ENCODE measurements at places on chromosomes 6 and 20.

DNA sequence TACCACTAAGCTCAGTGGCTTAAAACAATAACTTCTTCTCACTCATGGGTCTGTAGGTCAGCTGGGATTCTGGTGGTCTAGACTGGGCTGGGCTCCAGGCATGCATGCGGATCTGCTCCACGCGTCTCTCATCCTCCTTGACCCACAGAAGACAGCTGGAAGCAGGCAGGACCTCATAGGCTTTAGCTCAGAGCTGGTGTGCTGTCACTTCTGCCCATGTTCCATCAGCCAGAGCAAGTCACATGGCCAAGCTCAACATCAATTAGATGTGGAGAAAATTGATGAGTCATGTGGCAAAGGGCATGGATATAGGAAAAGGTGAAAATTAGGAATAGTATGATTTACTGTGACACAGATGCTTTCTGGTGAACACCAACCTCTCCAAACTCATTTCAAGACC, 57.4 kb upstream of the PSMF1 start:
- DNase-seq: no peak

GRCh38 chr6:2634139-2634964, 116.4 kb downstream of the MYLK4 start:
- peak; percentile 77 for DNase-seq

DNA sequence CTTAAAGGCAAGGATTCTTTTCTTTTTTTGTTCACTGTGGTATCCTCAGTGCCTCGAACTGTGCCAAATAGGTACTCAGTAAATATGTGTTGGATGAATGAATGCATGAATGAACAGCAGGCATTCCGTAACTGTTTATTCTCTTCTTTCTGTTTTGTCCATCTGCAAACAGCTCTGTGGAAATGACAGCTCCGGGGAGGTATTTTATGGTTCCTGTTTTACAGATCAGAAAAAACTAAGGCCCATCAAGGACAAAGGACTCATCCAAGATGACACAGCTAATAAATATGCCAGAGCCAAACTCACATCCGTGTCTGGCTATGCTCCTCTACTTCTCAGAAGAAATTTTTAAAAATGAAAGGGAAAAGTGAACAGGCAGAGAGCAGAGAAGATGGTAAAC, 21.0 kb downstream of the JPH2 start:
- no peak for DNase-seq

GRCh38 chr6:85866370-85866730, 223.7 kb upstream of the SYNCRIP start:
- DNase-seq: no peak

DNA sequence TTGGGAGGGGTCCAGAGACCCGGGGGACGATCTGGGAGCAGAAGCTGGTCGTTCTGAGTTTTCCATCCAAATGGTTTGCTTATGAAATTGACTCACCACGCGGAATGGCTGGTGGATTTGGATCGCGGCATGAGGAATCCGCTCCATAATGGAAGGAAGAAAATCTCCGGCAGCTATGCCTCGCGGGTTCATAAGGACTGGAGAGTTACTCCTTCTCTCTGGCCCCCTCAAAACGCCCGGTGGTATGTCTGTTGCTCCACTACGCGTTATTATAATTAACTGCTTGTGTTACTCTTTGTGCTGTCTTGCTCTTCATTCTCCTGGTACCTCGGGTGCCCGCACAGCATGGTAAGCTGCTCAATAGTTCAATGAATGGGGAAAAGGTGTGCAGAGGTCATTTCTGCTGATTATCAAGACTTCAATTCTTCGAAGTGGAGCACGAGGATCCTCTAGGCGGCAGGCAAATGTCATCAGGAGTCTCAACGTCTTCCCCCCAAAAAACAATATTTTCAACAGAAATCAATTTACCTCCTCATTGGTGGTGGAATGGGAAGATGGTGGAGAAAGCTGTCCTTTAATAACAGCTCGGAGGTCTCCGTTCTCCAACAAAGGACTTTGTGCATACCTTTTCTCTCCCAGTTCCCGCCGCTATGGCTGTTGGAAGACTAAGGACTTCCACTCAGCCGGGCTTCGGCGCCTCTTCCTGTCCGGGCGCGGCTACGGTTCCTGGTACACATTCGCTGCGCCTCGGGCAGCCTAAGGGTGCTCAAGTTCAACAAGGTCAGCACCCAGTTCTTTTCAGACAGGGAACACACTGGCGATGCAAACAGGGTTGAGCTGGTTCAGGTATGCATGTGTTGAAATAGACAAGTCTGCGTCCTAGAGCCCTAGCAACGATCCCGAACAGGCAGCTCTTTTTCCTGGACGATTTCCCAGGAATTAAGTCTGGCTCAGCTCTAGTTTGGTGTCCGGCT, 9.2 kb upstream of the PRSS16 start:
- DNase-seq: no peak

- DNase-seq: no peak
Measured at GRCh38 chr6:133953634-133954415, 801 bp downstream of the TBPL1 start.

DNA sequence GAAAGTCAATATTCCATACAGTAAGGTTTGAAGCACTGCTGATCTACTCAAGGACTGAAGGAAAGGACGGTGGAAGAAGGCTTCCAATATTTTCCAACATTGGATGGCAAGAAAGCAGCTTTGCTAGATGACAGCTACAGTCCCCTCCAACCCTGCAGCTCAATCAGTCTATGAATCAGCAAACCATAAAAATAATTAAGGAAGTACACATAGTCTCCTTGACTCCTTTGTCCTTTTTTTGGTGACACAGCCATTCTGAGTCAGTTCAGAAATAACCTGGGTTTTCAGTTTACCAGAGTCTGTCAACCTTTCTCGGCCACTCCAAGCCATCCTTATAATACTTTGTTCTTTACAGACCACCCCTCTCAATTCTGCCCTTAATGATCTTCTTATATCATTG, 232.5 kb downstream of the IBTK start:
- DNase-seq: no peak

DNA sequence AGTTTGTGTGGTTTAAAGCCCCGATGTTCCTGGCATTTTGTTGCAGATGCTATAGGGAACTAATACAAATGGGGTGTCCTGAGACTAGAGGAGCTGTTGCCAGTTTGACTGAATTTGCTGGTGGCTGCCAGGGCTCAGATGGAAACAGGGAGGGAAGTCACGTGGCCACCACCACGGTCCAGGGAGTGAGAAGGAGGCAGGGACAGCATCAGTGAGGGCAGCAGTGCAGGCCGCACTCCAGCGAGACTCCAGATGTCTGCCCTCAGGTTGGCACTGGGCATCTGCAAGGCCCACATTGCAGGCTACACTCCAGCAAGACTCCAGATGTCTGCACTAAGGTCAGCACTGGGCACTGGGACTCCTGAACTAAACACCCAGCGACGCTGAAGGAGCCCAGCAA, 86.2 kb downstream of the RAMACL start:
- no peak for DNase-seq

DNA sequence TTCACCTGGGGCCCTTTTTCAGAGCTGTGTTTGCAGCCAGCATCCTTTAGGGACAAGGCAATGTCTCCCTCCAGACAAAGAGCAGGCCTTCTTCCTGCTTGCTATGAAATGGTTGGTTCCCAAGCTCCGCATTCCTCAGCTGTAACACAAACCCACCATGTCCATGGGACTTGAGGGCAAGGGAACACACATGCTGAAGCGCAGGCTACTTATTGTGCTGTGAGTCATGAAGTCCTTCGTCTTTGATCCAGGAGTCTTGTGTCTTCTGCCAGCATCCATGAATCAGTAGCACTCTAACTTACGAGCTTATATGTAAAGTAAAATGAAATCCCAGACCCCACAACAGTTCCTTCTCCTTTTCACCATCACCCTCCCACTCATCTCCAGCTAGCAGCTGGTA, 59.0 kb downstream of the ANKRD60 start:
- DNase-seq: no peak

- peak; percentile 60 for DNase-seq
Measured at GRCh38 chr20:5001174-5002076, at the start of gene SLC23A2. Gene SLC23A2, minus strand, starts transcription at chr20:5001510. Its CDS starts 68,948 bp downstream, at chr20:4932562.

GRCh38 chr6:36548401-36548743, 1.1 kb upstream of the STK38 start:
- DNase-seq: no peak

- no peak for DNase-seq
Measured at GRCh38 chr20:50318710-50319109, 128.1 kb downstream of the CEBPB start.

GRCh38 chr20:23533161-23533560, 35.1 kb downstream of the CST9L start:
- no peak for DNase-seq

DNA sequence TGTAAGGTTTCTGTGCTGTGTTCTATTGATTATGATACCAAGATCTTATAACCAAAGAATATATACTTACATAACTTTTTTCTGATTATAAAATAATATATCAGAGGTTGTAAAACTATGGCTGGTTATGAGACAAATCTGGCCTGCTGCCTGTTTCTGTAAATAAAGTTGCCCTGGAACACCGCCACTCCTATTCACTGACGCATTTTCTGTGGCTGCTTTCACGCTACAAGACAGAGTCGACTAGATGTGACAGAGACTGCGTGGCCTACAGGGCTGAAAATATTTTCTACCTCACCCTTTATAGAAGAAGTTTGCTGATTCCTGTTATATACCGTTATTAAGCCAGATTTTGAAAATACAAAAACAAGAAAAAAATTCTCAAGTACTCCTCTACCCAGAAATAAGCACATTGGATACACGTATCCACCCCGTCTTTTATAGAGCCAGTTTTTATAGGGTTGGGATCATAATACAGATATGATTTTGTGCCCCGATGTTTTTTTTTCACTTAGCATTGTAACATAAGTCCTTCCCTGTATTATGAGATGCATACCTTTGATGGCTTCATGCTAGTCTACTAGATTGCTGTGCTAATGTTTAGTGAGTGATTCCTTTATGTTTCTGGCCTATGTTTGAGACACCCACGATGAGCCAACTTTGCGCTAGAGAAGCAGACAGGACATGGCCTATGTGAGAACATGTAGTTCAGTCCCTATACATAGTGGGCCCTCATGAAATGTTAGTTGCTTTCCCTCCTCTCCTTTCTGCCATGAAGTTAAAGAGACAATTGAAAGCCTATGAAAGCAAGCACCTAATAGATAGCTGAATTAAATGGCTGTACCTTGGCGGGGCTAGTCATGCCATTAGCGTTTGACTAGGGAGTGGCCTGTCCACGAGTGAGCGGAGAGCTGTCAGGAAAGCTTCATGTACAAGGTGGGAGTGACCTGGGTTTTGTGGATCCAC, 98.1 kb upstream of the KCNK16 start:
- DNase-seq: no peak

DNA sequence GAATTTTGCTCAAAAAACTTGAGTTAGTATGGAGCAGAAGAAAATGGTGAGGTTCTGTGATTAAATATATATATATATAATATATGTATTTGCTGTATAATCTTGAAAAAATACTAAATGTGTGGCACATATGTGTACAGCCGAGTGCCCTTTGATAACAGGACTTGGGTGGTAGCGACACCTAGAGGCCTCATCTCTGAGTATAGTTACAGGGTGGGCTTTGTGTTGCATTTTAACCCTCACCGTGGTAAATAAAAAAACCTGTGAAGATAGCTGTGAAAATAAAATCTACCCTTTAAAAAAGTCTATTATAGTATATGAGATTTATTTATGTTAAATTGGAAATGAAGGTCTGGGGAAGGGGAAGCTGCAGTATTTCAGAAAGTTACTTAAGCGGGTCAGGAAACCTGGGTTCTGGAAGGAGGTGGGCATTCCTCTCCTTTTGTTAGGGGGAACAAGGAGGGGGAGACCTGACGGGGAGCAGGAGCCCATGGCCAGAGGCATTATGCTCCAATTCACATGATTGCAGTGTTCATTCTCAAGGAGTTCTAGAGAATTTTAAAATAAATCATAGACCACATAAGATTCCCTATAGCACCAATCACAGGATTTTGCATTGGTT, 82.7 kb downstream of the SH3BGRL2 start:
- peak; percentile 20 for DNase-seq

DNA sequence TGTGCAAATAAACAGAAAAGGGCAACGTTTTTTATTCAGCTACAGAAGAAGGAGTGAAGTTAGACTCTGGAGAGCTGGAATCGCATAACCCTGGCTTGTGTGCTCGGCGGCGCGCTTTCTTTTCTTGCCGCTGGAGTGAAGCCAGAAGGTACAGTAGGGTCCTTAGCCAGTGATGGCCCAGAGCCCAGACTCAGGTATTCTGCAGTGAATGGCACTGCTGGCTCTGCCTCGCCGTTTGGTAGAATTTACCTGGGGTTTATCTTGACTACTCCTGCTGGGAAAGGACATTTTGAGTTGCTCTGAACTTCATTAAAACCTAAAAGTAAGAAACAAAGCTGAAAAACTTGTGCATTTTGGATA, 56.9 kb upstream of the TIAM2 start:
- DNase-seq: no peak

- DNase-seq: no peak
Measured at GRCh38 chr20:48066246-48066645, 281.0 kb upstream of the SULF2 start.

GRCh38 chr6:167472148-167472547, 147.3 kb downstream of the TTLL2 start:
- DNase-seq: no peak
